ENCODE measurements at places on chromosomes 5 and 9. TPM values are rescaled to one million over a fixed set of nuclear protein-coding genes. Genes with fewer than 3 reads are reported as not detected.

- DNase-seq: no peak
These were observed 98.3 kb downstream of the UGCG start for GRCh38 chr9:111994831-111995458.

DNA sequence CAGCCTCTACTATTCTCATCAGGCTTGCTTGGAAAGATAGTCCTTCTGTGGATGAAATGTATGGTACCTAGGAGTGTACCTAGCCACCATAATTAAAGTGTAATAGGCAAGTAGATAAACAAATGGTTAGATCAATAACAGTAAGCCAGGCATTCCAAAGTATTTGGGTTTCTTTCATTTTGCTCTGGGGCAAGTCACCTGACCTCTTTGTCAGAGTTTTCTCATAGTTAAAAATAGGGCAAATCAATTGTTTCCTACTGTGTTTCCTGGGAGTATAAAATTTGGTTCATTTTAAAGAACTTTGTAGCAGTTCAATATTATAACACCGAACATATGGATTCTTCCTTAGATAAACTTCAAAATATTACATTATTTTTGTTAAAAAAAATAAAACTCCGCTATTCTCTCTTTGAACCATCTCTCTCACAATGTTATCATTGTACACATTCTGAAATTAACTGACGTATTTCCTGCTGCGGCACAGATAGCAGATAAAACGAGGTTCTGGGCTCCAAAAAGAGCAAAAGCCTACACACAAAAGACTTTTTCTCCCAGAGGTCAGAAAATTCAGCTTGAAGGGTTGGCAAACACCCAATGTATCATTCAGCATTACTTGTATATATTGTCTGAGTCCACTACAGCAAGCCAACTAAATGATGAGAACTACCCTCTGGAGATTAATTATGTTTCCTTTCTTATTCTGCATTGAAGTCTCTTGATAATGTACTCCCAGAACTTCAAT is 267.9 kb downstream of the COX7C start:
- DNase-seq: no peak

DNA sequence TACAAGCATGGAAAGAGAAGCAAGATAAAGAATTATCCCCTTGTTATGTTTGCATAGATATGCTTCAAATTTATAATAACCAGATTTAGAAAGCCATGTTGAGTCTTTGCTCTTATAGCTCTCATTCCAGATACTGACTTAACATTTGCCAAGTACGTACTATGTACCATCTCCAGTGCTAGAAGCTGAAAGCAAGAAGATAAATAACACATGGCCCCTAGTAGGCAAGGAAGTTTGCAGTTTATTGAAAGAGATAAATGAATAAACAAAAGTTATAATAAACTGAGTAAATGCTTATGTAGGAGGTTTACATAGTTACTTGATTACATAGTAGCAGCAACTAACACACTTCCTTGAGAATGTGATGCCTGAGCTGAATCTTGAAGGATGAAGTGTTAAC is 628.4 kb downstream of the HINT1 start:
- no peak for DNase-seq

IQGAP2 gene
- not detected for total RNA-seq

DNA sequence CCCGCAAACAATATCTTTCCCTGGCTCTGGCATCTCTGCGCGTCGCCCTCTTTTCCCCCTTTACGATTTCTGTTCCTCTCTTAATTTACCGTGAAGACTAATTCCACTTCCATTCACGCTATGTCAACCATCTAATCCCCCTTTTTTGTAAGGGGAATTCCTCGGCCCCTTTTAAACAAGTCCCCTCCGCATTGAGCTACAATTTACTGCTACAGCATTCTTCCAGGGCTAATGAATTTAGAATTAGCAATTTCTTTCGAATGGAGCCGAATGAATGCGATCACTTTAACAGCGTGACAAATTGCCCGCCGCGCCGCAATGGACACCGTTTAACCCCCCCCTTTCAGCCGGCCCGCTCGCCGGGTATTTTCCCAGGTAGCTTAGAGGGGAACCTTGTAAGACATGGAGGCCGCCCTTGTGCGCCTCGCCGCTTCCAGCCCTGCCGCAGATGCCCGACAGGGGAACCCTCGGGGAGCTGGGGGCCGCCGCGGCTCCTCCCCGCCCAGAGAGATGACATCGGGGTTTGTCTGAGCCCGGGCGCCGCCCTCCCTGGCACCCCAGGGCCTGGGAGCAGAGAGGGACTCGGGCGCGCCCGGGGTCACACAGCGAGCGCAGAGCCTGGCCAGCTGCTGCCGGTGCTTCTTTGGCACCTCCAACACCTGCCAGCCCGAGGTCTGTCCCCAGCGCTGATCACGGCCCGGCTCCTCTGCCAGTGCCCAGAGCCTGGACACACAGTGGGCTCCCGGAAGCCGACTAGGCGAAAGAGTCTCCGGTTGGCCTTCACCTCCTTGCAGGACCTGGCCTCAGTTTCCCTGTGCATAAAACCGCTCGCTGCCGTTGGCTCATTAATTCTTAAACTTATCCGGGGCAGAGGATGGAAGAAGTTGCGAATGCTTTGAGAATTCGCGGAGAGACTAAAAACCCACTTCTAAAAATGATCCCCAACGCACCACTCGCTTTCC is 1.3 kb downstream of the PRDM12 start:
- DNase-seq: no peak

GRCh38 chr5:58505971-58506640 is 14.9 kb downstream of the GAPT start:
- DNase-seq: peak; percentile 80

GRCh38 chr5:140227046-140227445 is 52.1 kb downstream of the CYSTM1 start:
- DNase-seq: no peak

SPAAR gene
- total RNA-seq: not detected

SPINK13 gene
- not detected for total RNA-seq

DNA sequence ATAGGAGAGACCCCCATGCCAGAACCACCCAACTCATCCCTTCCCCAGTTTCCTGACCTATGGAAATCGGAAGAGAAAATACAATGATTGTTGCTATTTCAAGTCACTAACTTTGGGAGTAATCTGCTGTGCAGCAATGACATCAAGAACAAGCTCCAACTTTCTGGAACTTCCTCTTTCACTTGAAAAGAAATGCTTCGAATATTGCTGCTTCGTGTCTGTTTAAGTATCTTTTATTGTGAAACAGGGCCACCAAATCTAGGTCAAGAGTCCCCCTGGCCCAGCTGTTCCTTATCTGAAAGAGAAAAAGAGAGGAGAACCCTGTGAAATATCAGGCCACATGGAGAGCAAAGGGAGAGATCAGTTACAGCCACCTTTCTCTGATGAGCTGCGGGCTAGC is 59.4 kb upstream of the DNAH5 start:
- no peak for DNase-seq

DNA sequence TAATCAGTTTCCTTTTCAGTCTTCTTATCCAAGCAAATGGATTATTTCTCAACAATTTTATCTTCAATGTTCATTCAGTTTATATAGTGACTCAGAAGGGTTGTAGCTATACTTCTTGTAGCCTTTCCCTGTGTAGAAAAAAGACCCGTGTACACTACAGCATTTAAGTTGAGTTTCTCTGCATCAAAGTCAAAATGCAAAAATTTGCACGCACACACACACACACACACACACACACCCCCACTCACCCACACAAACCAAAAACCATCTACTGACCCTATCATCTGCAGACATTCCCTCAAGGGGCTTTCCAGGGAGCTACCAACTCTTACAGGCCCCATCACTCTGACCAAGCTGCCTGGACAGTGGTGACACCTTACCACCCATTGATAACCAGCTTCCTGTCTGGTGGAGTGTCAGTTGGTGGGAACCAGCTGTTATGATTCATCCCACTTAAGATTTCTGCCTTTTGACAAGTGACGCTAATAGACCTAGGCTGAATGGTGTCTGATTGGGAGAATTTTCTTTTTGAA is 12.2 kb upstream of the ELL2 start:
- DNase-seq: no peak

PCDHGA4 gene
- 11.1 TPM for total RNA-seq

DNA sequence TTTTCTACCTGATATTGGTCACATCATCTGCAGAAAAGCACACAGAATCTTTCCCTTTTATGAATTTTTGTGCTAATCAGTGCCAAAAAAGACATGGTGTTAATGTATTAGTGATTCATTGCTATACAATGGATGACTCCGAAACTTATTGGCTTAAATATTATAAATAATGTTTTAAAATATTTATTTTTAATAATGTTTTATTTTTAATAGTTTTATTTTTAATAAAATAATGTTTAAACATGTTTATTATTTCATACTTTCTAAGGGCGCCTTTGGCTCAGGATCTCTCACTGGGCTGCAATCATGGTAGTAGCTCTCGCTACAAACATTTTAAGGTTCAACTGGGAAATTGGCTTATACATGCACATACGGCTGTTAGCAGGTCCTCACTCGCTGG is 65.7 kb downstream of the CDH12 start:
- no peak for DNase-seq

Data from Karpas-422 (cell line).